Uterus (tissue), 4 donors: ENCODE measurements at places on chromosomes 1 and 21.

GRCh38 chr1:32764826-32765569 is 52.2 kb downstream of the YARS1 start:
- no peak for DNase-seq

DNA sequence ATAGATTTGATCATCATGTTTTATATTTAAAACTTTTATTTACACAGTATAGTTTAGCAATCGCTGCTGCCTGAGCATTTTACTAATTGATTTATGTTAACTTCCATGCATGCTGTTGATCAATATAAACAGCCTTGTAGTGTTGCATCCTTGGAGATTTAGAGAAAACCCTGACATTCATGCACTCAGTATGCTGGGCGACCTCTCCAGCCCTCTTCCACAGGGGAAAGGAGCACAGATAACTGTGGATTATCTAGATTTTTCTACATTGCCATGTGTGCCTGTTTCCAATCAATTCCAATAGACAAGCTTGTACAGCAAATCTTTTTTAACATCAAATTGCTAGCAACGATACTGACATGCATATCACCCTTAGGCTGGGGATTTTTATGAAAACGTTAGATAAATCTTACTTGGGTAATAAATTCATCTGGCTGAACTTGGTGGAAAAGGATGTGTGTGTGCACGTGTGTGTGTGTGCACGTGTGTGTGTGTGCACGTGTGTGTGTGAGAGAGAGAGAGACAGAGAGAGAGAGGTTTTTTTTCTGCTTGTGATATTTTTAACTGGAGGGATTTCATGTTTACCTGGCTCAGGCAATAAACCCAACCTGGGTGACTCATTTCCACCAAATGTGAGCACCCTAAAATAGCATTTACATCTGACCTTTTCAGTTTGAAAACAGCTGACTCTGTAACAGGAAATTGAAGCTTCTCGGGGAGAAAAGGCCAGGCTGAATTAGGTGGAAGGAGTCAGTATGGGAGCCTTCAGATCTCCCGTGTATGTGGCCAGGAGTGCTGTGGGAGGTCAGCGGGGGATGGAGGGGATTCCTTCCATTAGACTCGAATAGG is 339.8 kb downstream of the PRDM2 start:
- no peak for DNase-seq

- no peak for DNase-seq
Measured at GRCh38 chr1:229600229-229600628, 25.7 kb downstream of the TAF5L start.

DNA sequence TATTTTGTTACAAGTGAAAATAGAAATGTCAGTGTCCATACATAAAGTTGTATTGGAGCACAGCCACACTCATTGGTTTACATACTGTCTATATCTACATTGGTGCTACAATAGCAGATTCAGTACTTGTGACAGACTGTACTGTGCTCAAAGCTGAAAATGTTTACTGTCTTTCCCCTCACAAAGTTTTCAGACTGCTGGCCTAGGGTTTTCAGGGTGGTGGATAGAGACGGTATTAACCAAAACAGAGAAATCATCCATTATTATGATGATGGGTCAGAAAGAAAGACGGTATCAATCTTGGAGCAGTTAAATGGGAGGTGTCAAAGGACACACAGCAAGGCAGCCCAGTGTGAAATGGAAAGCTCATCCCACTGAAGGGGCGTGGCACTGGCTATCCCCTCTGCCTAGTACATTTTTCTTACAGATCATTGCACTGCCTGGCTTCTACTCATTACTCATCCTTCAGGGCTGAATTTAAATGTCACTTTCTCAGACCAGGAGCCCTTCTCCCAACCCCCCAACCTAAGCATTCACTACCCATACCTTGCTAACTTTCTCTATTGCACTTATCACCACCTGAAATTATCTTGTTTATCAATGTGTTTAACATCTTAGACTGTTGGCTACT is 10.2 kb downstream of the JAK1 start:
- DNase-seq = no peak

- no peak for DNase-seq
Measured at GRCh38 chr1:64476251-64476952, 6.5 kb downstream of the CACHD1 start.

DNA sequence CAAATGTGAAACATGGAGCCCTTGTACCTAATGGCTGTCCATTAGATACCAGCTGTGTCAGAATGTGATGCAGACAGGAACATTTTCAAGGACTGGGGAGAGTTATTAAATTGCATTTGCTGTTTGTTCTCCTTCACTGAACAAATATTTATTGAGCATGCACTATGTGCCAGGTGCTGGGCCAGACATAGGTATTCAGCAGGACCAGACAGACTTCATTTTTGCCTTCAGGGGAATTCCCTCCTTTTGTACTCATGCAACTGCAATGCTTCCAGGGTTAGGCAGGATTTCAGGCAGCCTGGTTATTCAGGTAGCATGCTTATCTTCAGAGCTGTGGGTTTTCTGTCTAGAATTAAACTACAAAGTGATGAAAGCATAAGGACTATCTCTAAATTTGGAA is 64.2 kb upstream of the SMYD2 start:
- no peak for DNase-seq

GRCh38 chr1:107683683-107684082 is 281.3 kb downstream of the VAV3 start:
- no peak for DNase-seq

- DNase-seq = no peak
Measured at GRCh38 chr1:118661769-118662320, 326.3 kb downstream of the TBX15 start.

DNA sequence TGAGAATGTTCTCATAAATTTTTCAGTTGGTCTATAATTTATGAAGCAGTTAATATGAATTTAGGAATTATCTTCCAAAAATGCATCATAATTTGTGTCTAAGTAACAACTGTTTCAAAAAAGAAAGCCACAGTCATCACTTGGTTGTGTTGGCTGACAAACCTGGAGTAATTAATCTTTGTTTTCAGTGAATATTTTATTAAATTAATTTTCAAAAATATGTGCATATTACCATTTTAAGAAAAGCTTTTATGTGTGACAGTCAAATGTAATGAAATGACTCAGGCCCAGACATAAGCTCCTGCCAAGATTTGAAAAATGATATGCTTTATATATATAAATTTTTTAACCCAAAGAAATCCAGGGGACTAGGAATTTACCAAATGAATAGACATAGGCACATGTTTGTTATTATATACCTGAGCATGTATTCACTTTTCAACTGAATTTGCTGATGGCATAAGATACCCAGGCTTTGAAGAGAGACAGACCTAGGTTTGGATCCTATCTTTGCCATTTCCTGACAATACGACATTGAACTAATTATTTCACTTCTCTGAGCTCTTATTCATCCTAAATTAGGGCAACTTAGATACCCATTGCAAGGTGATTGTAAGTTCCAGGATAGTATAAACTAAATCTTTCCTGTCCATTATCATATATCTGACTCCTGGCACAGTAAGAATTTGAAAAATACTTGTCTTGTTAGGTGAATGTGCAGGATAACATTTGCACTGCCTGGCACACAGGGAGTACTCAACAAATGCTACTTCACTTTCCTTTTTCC is 729.5 kb upstream of the ADGRL2 start:
- no peak for DNase-seq

- no peak for DNase-seq
Measured at GRCh38 chr1:184270556-184270955, 116.3 kb upstream of the C1orf21 start.

DNA sequence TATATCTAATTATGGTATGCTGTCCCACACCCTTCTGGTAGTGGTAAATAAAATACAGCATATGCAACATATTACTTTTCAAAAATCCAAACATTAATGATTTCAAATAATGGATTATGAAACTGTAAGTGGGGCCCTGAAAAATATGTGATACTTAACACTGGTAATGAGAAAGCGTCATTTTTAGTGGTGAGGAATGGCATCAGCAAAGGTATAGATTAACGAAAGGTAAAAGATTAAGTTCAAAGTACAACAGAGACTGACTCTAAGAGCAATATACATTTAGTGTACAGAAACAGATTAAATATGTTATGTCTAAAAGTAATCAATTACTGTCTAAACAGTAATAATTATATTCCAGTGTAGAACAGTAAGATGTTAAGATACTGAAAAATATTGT is 194.1 kb downstream of the COL24A1 start:
- DNase-seq = no peak

- DNase-seq = peak; percentile 35
Measured at GRCh38 chr21:32457360-32457840, 44.9 kb downstream of the EVA1C start.

GRCh38 chr1:183807549-183808168 is 2.7 kb downstream of the RGL1 start:
- no peak for DNase-seq

GRCh38 chr1:108816049-108816893 is 40.6 kb downstream of the AKNAD1 start:
- DNase-seq = peak; percentile 83

DNA sequence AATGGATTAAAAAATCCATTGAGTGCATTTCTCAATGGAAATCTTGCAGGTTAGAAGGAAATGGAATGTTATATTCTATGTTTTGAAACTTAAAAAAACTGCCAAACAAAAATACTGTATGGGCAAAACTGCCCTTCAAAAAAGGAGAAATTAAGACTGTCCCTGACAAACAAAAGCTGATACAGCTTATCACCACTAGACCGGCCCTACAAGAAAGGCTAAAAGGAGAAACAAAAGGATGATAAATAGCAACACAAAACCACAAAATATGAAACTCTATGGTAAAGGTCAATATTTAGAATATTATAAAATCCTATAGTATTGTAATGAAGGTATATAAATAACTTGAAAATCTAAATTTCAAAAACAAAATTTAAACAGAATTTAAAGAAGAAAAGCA is 60.0 kb downstream of the SLC25A24 start:
- DNase-seq = no peak

- DNase-seq = no peak
Measured at GRCh38 chr1:10324627-10325026, 74.2 kb upstream of the PGD start.

- no peak for DNase-seq
Measured at GRCh38 chr1:65717815-65718454, 74.8 kb upstream of the PDE4B start.

- DNase-seq = no peak
Measured at GRCh38 chr1:23114424-23115079, 54.1 kb downstream of the LUZP1 start.

- no peak for DNase-seq
Measured at GRCh38 chr1:11535761-11536572, 57.0 kb downstream of the DISP3 start.

- no peak for DNase-seq
Measured at GRCh38 chr1:214532070-214532469, 19.3 kb downstream of the PTPN14 start.

- DNase-seq = no peak
Measured at GRCh38 chr1:191760016-191760415, 398.2 kb upstream of the RGS18 start.

DNA sequence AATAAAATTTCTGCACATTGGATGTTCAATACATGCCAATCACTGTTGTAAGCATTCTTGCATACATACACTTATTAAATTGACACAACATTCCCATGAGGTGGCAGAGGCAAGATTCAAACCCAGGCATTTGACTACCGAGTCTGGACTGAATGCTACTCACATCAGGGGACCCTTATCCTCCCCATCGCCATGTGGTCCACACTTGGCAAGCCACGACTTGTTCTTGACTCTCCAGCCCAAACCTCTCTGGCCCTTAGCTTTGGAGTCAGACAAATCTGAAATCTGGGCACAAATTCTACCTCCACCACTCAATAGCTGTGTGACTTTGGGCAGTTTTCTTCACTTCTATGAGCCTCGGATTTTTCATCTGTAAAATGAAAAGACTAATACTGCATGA is 57.1 kb downstream of the NMNAT2 start:
- no peak for DNase-seq

DNA sequence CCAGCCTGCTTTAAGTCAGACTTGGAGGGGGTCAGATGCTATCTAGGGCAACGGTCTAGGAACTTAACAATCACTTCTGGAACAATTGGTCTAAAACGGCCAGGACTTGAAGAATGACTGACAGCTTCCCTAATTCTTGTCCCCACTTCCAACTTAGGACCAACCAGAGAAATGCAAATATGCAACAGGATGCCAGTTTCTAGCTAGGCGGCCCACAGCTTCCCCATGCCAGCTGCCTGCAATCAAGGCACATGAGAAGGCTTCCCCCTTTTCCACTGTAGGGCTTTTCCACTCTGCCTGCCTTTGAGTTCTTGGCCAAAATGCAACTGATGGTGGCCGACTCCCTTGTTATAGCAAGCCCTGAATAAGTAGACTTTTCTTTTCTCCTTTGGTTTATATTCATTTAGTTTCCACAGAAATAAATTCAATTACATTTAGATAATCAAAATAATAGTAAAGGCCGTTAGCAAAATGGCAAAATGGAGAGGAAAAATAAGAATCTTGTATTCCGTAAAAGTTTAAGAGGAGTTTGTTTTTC is 80.9 kb downstream of the BACH1 start:
- DNase-seq = no peak

DNA sequence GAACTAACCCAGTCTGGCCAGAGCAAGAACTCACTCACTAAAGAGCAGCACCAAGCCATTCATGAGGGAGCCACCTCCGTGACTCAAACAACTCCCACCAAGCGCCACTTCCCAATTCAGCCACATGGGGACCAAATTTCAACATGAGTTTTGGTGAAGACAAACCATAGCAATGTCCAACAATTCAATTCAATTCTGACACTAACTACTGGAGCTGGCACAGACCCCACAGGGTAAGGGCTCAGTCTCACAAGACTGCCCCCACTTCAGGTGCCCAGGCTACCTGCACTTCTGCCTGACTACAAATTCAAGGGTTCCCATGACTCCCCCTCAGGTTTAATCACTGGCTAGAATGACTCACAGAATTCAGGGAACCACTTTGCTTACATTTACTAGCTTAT is 48.8 kb upstream of the RAP1A start:
- DNase-seq = no peak

DNA sequence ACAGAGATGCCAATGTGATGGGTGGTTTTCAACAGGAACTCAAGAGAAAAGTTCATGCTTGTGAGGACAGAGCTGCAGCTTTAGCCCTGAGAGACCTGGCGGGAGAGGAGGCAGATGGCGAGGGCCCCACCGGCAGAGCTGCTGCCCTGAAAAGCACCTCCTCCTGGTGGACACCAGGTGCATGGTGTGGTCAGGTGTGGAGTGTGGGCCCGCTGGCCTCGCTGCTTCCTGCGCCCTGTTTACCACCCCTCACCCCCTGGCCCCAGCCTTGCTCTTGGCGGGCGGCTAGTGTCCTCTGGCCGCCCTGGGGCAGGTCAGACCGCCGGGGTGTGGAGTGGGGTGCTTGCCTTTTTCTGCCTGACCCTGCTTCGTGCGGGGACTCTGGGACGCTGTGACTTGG is 42.8 kb downstream of the PRKCZ start:
- DNase-seq = no peak

GRCh38 chr1:30085811-30086770 is 637.3 kb downstream of the MATN1 start:
- peak; percentile 64 for DNase-seq

DNA sequence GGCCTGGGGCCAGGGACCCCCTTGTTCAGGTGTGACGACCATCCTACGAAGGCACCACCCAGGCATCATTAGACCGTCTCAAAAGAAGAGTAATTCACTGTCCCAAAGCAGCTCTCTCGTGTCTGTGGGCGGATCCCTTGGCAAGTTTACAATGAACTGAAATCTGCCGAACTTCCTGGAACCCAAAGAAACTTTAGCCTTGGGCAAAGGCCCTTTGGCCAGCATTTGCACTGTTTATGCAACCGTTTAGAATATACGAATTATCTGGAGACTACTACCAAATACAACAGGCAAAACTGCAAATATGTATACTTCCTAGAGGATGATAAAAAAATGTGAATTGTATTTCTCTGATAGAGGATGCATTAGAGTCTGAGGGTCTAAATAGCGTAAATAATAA is 1.4 kb upstream of the SOD1 start:
- DNase-seq = no peak
